ENCODE measurements at places on chromosomes 6 and 20.

GRCh38 chr6:79173378-79173777 lies 61.1 kb downstream of the HMGN3 start:
- DNase-seq = no peak

DNA sequence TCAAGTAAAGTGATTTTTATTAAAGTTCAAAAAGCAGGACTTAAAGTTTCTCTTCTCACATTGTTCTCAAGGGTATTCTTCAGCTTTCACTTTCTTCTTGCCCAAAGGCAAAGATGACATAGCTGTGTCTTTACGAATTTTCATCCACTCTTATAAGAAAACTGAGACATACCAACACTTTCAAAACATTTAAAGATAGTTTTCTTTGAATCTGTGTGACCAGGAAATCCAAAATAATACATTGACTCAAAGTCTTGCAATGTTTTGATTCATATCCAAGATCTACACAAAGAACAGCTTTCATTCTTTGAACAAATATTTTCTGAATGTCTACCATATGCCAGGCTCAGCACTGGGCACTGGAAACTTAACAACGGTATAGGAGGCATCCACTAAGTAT lies 117.9 kb downstream of the SIM1 start:
- DNase-seq = no peak

- no peak for DNase-seq
Observed at GRCh38 chr20:44494266-44494665, 18.6 kb downstream of the TTPAL start.

- DNase-seq = peak; percentile 43
Observed at GRCh38 chr20:32672982-32673851, 524 bp downstream of the C20orf203 start.

GRCh38 chr20:40815156-40816038 lies 126.4 kb upstream of the MAFB start:
- DNase-seq = no peak

DNA sequence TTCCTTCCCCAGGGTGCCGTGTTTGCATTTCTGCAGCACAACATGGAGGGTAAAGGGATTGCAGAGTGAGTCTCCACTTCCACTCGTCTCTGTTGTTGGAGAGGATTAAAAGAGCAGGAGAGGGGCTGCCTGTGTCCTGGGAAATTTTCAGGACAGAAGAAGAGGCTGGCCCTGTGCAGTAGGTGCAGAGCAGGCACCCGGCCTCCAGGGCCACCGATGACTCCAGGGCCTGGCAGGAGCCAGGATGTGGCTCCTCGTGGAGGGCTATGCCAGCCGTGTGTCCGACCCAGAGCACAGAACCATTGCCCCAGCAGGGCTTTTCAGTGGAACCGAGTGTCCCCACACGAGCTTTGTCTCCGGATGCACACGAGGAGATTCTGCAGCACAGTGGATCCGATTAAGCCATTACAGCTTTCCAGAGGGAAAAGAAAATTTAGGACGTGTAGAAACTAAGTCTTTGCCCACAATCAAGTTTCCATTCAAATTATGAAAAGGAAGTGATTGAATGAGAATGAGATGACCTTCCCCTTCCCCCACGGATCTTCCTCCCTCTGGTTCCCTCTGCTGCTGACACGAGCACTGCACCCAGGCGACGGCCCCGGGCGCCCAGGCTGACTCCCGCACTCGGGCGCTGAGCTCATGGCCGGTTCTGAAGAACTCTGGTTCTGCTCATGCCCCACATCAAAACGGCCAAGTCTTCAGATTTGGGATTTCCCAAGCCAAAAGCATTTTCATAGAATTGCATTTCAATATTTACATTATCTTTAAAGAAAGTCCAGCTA lies 43.1 kb upstream of the UNC93A start:
- no peak for DNase-seq

DNA sequence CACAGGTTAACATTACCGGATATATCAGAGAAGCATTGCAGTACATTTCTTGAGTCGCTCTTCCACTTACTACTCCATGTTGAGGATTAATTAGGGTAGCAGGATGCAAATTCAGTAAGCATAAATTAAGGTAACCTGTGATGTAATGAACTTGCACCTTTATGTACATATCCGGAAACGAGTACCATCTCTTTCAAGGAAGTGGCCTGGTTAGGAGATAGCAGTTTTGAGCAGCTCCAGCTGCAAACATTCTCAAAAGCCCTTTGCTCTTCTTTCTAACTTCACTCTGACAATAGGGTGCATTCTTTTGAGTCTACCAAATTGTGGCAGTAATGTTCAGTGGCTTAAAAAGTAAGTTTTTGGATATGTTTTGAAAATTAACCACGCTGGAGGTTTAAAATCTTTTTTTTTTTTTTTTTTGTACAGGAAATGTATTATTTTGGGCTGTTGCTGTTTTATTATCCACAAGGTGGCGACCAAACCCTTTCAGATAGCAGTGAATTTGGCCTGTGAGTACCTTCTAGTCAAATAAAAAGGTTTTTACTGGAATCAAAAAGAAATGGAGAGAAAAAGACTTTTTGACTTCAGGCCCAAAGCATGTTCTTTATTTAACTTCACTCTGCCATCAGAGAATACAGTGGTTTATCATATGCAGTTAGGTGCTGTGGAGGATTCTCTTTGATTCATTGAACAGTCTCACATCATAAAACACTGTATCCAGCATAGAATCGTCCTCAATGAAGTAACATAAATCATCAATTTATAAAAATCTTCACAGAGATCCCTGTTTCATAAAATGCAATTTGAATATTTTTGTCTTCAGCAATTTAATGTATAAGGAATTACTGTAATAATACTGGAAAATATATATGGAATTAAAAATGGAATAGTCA lies 8.9 kb downstream of the FAM217B start:
- DNase-seq = peak; percentile 62

DNA sequence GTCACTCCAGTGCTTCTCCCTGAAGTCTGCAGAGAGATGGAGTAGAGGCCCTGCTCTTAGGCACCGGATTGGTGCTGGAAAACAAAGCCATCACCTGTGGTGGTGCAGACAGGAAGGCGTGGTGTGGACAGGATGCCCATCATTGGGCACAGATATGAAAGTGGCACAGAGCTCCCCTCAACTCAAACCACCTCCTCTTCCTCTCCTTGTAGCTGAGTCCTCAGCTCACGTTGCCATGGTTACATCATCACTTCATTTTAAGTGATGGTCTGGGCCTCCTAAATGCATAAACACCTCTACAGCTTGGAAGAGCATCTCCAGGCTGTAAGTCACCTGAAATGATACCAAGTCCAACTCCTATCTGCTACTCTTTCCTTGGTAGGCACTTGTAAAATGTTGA lies 8.0 kb upstream of the RTF2 start:
- no peak for DNase-seq

DNA sequence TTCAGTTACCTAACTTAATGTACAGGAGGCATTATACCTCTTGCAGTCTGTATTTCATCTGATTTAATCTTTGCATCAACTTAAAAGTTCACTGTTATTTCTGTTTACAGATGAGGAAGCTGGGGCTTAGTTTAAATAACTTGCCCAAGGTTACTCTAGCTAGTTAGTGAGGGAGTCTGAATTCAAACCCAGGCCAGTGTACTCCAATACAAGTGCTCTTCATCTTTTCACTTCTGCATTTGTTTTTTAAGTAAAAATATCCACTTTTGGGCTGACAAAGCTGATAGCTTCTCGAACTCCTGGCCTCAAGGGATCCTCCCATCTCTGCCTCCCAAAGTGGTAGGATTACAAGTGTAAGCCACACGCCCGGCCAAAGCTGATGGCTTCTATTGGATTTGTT lies 23.6 kb downstream of the RREB1 start:
- DNase-seq = no peak

- no peak for DNase-seq
Observed at GRCh38 chr6:50653253-50653652, 60.1 kb upstream of the TFAP2D start.

DNA sequence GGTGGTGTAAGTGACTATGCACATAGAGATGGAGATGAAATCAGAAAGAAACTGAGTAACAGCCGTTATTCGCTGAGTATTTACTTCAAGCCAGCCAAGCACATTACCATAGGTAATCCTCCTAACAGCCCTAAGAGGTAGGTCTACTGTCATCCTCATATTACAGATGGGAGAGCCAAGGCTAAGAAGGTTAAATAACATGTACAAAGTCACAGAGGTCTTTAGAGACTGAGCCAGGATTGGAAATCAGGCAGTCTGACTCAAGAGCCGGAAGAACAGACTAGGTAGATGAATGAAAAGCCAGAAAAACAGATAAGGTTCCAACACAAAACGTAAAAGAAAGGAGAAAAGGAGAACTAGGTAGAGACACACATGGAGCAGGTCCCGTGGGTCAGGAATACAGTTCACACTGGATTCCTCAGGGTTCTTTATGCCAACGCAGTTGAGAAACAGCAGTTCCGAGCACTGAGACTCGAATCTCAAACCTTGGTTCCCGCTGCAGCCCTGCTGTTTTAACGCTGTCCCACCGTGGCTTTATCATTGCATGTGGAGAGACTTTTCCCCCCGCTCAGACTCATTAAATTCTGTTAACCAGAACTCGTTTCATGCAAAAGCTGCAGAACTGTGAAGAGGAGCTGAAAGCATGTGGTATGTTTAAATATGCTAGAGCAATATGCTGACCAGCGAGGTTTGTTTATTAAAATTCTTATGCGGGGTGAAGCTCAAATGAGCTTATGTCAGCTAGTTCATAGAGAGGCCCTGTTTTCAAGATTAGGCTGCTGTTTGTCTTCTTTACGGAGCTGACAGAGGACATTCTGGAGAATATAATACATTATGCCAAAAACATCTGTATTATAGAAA lies 537.9 kb downstream of the CD83 start:
- DNase-seq = no peak

DNA sequence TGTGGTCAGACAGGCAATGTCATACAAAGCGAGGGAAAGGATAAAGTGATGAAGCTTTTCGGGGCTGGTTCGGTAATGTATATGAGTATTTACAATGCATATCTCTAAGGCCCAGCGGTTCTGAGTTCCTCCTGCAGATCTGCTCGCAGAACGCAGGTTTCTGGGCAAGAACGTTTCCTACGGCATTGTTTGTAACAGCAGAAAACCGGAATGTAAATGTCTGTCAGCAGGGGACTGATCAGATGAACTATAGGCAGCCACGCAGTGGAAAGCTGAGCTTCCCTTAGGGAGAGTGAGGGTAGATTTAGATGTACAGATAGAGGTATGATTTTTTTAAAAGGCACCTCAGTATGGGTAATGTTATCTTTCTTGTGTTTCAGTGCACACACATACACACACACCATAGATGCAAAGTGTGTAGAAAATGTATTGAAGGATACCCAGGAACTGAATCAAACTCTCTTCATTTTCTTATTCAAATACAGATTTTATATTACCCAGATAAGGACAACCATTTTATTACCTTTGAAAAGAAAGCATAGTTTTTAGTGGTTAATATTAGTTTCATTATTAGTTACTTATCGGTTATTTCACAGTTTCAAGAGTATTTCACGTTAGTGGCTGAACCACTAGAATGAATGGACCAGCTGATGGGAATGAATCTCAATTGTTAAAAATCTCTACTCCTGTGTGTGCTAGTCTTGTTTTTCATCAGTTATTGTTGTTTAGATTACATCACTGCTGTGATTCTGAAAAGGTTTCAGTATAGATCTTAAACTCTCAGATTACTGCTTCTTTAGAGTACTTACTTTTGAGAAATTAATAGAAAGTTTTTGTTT lies 56.2 kb downstream of the SNX9 start:
- no peak for DNase-seq

GRCh38 chr6:16684896-16685554 lies 76.2 kb downstream of the ATXN1 start:
- no peak for DNase-seq

DNA sequence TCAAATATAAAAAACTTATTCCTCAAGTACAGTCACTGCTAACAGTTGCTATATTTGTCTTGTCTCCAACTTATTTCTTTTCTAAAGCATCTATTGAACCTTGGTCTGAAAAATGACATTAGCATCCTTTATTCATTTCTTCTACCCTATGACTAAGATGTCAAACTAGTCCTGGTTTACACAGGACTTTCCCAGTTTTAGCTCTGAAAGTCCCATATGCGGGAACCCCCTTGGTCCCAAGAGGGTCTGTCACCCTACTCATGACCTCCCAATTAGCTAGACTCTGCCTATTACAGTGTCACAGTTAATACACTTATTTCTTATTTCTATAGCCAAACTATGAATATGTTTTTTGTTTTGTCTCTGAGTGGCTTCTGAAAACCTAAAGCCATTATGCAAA lies 37.1 kb downstream of the PLEKHG1 start:
- DNase-seq = no peak

DNA sequence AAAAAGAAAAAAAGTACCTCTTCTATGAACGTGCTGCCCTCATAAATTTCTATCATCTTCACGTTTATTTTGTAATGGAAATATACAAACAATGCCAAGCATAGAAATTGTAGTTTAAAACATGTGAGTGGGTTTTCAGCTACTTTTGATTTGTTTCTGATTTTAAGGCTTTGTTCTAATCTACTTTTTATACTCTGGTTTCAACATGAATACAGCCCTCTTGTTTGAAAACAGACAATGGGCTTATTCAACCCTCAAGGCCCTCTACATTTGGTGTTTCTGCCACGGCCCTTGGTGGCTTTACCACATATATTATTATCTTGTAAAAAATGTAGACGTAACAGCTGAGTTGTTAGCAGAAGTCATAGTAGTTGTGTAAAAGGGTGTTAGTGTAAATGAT lies 153.9 kb downstream of the SOX4 start:
- DNase-seq = no peak

- no peak for DNase-seq
Observed at GRCh38 chr20:44004306-44004915, 89.8 kb downstream of the TOX2 start.

GRCh38 chr20:34516247-34517113 lies at the start of gene DYNLRB1:
Gene DYNLRB1 (plus strand): TSS chr20:34516422. CDS start chr20:34516459, 37 bp downstream.
- DNase-seq = peak; percentile 95

DNA sequence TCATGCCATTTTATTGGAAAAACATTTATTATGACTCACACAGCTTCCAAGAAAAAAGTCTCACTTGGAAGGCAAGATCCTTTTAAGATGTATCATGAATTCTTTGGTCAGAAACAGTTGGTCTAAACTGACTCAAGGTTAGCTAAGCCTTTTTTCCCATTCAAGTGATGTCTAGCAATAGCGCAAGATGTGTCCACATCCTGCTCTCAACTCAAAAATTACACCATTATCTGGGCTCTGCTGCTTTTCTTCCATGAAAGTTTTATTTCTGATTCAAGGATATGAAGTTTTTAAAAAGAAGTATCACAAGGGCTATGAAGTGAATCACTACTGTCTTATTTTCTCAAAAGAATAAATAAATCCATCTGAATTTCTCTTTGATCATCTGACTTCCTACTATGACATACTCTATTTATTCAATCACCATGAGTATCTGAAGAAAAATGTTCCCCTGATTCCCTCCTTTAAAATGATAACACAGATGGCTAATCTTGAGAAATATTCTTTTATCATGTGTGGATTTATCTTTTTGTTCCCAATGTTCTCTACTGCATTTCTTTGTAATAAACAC lies 139.2 kb downstream of the AHI1 start:
- DNase-seq = no peak

DNA sequence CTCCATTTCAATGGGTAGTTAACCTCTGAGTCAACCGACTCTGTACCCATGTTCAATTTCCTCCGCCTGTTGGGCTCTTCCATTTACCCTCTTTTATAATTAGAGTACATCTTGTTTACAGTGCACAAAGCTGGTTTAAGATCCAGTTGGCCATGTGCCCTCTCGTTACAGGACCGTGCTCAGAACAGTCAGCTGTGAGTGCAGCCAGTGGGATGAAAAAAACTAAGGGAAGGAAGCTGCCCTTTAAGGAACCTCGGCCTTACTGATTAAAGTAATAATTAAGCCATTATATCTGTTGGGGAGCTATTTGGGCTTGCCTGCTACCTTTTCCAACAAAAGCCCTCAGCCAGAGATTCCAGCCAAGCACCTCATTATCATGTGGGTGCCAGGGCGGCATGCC lies 68.8 kb downstream of the TMEM170B start:
- no peak for DNase-seq
